Activated naive CD8-positive, alpha-beta T cell treated with anti-CD3 and anti-CD28 coated beads for 36 hours (primary cell): ENCODE measurements at places on chromosomes 3 and 15.

GRCh38 chr3:148816427-148816826, 11.2 kb upstream of the CPB1 start:
- DNase-seq = no peak

DNA sequence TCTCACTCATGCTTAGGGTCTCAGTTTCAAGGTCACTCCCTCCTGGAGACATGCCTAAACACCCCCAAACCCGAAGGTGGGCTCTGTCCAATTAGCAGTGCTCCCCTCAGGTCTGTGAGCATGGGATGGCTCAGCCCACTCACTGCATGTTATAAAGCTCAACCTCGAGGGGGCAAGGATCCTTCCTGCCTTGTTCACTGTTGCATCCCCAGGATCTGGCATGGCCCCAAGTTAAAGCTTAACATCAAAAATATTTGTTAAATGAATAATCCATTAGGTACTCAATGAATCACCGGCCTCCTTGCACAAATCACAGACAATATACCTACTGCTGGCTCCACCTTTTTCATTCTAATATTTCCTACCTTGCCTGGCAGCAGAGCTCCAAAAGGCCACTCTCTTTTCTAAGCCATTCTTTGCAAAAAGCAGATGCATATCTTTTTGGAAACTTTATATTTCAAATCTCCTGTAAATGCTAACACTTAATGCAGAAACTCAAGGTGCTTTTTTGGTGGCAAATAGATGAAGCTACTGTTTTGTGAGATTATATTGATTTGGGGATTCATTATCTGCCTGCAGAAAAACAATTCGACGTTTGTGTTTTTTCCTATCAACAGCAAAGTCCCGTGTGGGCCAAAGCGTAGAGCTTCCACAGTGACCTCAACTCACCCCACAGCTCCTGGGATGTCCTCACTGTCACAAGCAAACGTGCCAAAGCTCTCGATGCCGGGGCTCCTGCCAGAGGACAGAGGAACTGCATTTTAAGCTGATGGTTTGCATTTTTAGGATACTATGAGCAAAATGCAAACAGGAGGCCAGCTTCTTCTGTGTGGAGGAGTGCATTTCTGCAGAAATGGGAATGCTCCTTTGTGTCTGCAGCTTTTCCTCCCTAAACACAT, 35.4 kb downstream of the PCOLCE2 start:
- DNase-seq = no peak

GRCh38 chr3:70805061-70805889, 492.8 kb upstream of the MDFIC2 start:
- no peak for DNase-seq

DNA sequence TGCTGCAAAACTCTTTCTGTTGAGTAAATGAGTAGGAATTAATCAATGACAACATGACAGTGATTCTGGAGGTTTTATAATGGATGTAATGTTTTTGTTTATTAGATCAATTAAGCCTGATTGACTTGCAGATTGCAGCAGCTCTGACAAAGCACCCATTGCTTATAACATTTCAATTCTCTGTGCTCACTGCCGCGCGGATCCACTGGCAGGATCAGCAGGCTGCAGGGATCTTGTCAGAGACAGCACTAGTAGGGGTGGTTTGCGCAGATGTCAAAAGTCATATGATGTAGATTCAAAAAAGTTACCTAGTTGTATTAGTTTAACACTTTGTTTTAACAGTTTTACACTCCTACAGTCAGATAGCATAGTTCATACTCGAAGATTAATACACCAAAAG, 93.4 kb downstream of the MBNL1 start:
- DNase-seq = no peak

DNA sequence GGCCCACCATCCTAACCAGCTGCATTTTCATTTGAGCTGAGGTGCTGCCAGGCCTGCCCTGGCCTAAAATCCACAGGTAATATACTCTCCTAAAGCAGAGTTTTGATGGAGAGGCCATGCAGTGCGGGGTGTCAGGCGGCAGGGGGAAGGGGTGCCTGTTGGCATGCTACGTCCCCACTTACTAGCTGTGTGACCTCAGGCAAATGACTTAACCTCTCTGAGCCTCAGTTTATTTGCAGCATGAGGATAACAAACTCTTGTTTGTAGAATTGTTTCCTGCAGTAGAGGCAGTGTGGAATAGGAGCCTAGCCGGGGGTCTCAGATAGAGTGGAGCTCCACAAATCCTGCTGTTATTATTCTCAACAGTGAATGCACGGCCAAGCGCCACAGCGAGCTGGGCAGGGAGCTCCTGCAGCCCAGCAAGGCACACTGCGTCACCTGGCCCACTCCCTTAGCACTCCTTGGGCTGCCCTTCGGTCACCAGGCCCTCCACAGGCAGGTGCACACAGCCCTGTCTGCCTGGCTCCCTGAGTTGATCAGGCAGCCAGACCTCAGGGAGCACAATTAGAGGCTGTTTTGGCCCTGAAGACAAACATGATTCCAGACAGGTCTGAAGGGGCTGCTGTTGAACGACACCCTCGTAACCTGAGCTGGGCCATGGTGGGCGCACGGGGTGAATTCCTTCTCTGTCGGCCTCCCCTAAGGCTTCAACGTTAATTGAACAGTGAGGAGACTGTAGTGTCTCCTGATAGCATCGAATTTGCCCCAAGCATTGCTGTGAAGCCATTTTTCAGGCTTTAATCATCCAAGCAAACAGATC, 248.8 kb upstream of the LYSMD4 start:
- DNase-seq = no peak

DNA sequence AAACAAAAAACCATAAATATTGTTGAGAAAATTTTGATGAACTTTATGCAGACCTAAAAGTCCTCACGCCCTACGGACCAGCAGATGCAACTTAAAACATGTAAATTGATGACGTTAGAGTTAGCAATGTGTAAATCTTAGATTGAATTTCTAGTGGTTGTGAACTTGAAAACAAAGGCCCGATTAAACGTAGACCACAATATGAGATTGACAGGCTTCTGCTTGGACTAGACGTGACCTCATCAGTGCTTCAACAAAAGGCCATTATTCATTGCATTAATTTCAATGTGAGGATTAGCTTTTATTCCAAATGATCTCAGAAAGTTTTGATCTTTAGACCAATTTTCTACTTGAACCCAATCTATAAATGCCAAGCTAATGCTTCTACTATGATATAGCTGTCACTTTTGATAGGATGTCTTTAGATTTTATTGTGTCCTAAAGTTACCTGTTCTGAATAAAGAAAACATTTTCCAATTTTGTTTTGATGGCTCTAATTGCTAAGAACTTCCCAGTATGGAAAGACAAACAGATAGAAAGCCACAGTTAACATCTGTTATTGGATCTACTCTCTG, 55.4 kb upstream of the SPPL2A start:
- DNase-seq = no peak
